ENCODE measurements at places on chromosomes 1 and 21. TPM values are rescaled to one million over a fixed set of nuclear protein-coding genes. Genes with fewer than 3 reads are reported as not detected.

Gene CELA3A
- not detected for total RNA-seq

Gene DISP1
- 84.5 TPM for total RNA-seq

Gene FAM72B
- 4.1 TPM for total RNA-seq

Gene VASH2
- 43.8 TPM for total RNA-seq

Gene APOBEC4
- not detected for total RNA-seq

Measured in mesothelial cell of epicardium (in vitro differentiated cells).